ENCODE measurements at places on chromosomes 12 and 14. TPM values are rescaled to one million over a fixed set of nuclear protein-coding genes. Genes with fewer than 3 reads are reported as not detected.

RALGAPA1 gene
- total RNA-seq, result 64.5 TPM

DNA sequence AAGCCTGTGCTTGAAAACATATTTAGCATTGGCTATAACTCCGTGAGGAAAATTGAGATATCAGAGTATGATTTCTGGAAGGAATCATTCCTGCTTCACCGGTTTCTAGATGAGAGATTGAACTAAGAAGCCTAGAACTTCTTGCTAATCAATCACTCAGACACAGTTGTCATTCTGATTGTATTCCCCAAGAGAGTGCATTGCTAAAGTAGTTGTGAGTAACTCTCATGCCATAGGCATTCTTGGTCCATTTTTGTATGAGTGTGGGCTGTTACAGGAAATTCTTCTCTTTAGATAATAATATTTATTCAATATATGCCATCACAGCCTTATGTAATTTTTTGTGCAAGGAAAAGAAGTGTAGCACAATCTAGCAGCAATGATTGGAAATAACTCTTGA lies 893.3 kb upstream of the MDGA2 start:
- DNase-seq, result no peak

GRCh38 chr12:19387161-19387560 lies 52.1 kb upstream of the AEBP2 start:
- DNase-seq, result no peak

DNA sequence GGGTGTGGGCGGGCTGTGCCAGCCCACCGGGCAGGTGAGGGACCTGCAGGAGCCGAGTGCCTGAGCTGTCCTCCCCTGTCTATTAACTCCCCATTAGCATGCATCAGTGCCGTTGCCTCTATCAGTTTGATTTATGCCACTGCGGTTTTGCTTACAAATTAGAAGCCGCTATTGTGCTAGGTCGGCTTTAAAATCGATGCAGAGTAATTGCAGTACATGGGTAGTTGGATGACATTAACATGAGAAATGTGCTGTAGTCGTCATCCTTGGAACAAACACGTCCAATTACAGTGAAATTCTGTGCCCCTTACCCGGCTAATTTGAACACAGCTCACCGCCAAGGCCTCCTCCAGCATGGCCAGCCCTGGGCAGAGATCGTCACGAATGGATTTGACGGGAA lies 145.8 kb downstream of the TSPAN9 start:
- no peak for DNase-seq

- DNase-seq, result no peak
Measured at GRCh38 chr12:116172224-116172849, 105.2 kb downstream of the MED13L start.

DNA sequence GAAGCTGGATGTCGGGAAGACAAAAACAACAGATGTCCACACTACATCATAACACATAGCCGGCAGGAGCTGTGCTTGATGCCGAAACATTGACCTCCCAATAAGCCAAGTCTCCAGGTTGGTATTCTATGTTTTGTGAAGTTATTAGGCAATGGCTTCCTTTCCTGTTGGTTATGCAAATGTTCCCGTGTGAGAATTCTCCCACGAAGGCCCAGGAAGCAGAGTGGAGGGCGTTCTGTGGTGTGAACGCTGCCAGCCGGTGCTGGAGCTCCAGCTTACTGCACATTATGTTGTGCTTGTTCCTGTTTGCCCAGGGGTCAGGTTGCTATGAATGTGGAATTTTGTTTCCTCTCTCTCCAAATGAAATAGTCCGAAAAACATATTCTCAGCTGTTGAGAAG lies 156.4 kb upstream of the HMGA2 start:
- DNase-seq, result no peak
